Stimulated activated CD8-positive, alpha-beta memory T cell treated with anti-CD3 and anti-CD28 coated beads, Interleukin-7, amount 100 ng/mL, for 24 hours (primary cell): ENCODE measurements at places on chromosomes 12 and 14.

DNA sequence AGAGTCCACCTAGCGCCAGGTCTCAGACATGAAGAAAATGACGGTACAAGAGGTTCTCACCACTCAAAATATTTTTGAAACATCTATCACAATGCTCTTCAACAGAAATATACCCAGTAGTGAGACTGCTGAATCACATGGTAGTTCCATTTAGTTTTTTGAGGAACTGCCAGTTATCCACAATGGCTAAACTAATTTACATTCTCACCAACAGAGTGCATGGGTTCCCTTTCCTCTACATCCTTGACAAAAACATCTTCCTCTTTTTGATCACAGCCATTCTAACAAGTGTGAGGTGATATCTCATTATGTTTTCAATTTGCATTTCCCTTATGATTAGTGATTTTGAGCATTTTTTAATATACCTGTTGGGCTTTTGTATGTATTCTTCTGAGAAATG is 5.7 kb upstream of the GPR65 start:
- DNase-seq = no peak

DNA sequence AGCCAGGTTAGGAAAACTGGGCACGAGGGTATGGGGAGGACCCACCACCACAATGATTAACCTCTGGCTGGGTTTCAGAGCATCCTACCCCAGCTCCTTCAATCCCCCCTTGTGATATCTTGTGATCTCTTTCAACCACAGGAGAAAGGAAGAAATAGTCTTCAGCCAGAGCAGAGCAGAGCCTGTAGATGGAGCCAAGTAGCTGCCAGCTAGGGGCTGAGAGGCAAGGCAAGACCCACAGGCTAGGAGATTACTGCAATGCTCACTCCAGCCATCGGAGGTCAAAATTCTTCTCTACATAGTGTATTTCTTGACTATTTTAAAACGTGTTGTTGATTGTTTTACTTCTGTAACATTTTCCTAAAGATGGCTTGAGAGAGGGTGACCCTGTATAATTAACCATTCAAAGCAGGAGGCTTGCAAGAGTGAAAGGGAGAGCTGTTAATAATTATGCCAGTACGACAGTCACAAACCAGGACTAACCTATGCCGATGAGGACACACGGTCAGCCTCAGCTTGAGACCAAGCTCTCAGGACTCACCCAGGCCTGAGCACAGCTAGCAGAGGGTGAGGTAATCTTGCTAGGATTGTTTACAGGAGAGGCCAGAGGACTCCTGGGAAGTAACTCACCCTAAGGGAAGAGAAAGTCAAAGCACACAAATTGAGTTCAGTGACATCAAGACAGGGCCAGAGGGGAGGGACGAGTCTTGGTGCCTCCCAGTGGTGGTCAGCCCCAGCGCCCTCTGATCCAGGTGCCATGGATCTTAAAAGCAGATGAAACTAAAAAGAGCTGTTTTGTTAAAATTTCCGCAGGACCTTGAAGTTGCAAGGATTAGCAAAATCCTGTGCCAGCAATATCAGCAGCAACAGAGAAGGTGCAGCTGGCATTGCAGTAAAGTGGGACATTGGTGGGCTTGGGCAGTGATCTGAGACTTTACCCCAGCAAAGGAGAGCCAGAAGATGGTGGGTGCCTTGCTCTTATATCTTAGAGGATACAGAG is 29.8 kb upstream of the CDKN3 start:
- no peak for DNase-seq

DNA sequence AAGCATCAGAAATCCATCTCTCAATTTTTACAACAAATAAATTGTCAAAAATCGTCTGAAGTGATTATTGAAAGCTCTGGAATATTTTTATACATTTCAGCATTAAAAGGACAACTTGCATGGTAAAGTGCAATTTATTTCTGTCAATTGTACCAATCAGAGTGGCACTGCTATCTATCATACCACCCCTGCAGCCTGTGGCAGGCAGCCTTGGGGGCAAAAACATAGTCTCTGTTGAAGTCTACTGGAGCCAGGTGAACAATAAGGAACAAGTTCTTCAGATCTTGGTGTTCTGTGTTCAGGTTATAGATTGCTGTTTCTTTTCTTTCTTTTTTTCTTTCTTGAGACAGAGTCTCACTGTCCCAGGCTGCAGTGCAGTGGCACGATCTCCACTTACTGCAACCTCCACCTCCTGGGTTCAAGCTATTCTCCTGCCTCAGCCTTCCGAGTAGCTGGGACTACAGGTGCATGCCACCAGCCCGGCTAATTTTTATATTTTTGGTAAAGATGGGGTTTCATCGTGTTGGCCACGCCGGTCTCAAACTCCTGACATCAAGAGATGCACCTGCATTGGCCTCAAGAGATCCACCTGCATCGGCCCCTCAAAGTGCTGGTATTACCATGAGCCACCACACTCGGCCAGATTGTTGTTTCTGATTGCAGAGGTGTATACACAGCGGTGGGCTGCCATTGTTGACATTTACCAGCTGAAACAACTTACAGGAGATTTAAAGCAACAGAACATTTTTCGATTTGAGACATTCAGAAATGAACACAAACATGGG is 629.6 kb downstream of the SLC16A7 start:
- DNase-seq = no peak

DNA sequence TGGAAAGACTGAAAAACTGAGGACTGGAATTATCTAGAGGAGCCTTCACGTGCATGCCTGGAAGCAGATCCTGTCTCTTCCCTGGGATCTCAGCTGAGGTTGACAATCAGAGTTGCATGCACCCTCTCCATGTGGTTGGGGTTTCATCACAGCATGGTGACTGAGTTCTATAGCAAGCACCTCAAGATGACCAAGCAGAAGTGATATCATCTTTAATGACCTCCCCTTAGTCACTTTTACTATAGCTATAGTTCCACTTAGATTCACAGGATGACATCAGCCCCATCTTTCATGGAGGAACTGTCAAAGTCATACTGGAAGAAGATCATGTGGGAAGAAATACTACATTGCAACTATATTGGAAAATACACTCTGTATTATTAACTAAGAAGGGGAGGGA is 105.8 kb upstream of the ATXN7L3B start:
- DNase-seq = no peak

GRCh38 chr12:95601091-95601961 is 50.0 kb upstream of the USP44 start:
- no peak for DNase-seq

DNA sequence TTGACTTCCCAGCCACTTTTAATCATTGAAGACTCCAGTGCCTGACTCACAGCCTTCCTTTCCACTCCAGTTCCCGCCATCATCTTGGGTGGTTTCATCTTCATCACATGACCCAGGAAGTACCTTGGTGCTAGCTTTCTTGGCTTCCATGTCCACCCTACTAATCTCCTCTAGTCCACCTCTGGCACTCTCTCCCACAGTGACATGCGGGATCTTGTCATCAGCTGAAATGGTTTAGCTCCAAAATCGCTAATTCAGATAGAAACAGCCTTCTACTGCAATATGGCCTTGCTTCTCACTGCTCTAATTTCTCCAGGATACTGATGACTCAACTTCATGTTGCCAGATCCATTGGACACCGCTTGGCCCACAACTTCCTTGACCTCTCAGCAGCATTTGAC is 24.5 kb downstream of the WDR20 start:
- no peak for DNase-seq

DNA sequence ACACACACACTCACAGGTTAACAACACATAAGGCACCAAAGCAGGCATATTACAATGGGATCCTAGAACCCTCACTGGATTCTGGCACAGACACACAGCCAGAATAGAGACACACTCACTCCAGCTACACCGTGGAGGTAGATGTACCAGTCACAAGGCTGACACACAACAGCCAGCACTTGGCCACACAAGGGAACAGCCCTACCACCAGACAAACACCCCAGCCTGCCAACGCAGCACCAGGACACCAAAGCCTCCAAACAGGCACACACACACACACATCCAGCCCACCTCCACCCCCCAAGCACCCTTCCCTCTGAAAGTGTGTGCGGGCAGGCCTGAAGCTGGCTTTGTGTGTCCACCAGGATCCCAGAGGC is 10.9 kb upstream of the ITGB7 start:
- no peak for DNase-seq

- DNase-seq = no peak
Measured at GRCh38 chr14:23307687-23308644, 1.3 kb downstream of the BCL2L2 start.

GRCh38 chr12:66665435-66665985 is 13.4 kb downstream of the GRIP1 start:
- DNase-seq = no peak

DNA sequence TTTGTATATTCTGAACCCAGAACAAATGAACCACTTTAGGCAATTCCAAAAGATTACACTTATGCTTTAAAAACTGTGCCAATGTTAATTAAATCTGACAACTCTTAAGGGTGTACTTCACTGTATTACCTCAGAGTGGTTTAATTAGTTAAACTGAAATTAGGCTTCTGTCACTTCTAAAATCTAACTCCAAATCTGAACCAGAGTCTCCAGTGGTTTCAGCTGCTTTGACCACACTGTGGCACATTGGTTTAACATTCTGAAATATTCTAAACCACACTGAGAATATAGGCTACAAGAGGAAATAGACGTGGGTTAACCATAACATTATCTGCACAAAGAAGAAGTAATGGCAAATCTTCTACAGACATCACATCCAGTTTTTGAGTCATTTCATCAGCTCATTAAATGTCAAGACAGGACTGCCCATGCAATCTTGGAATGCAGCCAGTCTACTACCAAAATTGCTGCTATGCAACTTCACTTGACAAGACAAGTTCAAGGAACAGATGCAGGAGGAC is 94.8 kb downstream of the LRP6 start:
- no peak for DNase-seq

GRCh38 chr14:102258136-102258535 is 46.8 kb downstream of the MOK start:
- DNase-seq = no peak

DNA sequence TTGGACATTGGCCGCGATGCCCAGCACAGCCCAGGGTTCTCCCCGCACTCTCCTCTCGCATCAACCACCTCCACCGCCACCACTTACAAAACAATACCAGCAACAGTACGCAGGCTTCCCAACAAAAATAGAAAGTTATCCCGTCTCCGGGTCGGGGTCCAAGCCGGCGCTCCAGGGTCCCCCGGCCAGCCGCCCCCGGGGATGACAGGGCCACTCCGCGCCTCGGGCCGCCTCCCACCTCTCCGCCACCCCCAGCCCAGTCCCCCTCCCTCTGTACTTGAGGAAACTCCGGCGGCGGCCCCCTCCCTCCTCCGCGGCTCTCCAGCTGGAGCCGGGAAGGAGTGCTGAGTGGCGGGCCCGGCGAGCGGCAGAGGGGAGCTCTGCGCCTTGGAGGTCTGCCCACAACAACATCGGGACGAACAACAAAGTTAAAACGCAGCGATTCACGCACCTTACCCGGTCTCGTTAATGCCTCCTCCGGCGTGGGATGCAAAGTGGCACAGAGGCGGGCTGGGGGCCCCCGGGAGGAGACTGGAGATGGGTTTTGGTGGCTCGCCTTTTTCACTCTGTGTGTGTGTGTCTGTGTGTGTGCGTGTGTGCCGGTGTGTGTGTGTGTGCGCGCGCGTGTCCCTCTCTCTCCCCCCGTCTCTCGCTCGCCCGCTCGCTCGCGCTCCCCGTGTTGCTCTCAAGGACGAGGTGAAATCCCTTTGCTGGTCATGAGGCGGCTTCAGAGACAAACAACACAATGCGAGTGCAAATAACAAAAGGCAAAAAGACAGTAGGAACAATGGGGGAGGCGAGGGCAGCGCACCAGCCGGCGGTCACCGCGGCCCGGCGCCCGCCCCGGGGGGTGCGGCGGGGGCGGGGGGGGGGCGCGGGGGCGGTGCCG is 386.8 kb downstream of the BCAT1 start:
- no peak for DNase-seq

DNA sequence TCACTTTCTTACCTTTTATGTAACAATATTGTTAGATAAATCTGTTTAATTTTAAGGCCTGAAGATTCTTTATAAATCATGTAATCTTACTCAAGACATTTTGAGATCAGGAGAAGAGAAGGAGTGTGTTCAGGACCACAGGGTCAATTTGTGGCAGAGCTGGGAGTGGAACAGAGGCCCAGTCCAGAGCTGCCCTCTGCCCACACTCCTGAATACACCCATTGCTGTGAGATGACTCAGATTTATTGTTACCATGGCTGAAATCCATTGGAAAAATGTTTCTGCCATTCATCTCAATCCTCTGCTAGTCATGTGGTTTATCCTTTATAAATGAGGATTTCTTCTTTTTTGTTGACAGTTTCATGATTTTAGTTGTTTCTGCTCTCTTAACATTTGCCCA is 100.5 kb upstream of the STXBP6 start:
- no peak for DNase-seq

DNA sequence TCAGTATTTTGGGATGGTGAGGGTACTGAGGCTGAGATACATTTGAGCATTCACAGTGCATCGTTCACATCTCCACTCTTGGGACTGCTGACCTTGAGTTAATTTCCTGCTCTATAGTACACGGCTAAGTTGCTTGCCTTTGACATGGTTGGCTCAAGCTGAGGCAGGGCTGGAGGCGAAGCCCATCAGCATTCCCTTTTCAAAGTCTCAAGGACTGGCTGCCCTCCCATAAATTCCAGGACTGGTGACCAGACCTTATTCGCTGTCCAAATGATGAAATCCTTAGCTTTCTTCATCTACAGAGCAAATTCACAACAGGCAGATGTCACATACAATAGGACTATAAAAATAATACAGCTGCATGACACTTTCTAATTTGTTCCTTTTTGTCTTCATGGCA is 85.9 kb downstream of the SSPN start:
- DNase-seq = no peak

DNA sequence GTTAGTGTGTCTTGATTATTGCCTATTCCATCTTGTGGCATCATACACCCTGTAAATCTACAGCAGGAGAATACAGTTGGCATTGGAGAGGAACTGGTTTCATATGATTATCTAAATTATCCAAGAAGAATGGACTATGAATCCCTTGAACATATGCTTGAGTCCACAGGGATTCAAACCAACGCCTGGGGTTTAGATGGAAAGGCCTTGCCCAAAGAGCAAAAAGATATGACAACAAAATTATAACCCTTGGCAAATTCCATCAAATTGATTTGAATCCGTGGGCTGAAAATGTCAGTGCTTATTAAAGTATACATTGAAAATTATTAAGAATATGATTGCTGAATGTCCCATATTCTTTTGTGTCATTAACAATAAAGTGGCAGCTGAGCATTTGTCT is 108.2 kb downstream of the PDE3A start:
- DNase-seq = no peak
